ENCODE measurements at places on chromosomes 5 and 9.

GRCh38 chr5:138663009-138663408, 87.8 kb upstream of the HSPA9 start:
- DNase-seq, result no peak

GRCh38 chr9:137787786-137788505, 89.6 kb upstream of the CACNA1B start:
- DNase-seq, result no peak

GRCh38 chr9:91074866-91075265, 273.2 kb downstream of the SYK start:
- DNase-seq, result no peak

- no peak for DNase-seq
These were observed 7.0 kb downstream of the TDRD7 start for GRCh38 chr9:97418880-97419279.

GRCh38 chr9:126794441-126794840, 10.4 kb upstream of the ZBTB43 start:
- DNase-seq, result no peak
